ENCODE measurements at places on chromosomes 2 and 18.
A peak's percentile ranks its signal among the peaks of the same experiment; 100 is the strongest.

DNA sequence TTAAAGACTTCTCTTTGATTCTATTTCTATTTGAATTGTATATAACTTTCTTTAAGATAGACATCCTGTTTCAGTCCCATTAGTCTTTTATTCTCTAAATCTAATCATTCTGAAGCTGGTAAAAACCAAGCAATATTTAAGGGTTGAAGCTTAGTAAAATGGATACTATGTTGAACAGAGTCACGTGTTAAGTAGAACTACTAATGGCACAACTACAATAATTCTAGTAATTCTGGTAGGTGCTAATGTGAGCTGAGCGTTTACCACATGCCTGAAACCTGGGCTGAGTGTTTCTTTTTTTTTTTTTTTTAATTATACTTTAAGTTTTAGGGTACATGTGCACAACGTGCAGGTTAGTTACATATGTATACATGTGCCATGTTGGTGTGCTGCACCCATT, 8.9 kb upstream of the AFF3 start:
- DNase-seq, result no peak

- no peak for DNase-seq
Measured at GRCh38 chr18:67510831-67511230, 5.7 kb downstream of the DSEL start.

- DNase-seq, result no peak
Measured at GRCh38 chr2:17373741-17374140, 144.5 kb downstream of the RAD51AP2 start.

- no peak for DNase-seq
Measured at GRCh38 chr2:103887625-103888024, 966.3 kb upstream of the POU3F3 start.

DNA sequence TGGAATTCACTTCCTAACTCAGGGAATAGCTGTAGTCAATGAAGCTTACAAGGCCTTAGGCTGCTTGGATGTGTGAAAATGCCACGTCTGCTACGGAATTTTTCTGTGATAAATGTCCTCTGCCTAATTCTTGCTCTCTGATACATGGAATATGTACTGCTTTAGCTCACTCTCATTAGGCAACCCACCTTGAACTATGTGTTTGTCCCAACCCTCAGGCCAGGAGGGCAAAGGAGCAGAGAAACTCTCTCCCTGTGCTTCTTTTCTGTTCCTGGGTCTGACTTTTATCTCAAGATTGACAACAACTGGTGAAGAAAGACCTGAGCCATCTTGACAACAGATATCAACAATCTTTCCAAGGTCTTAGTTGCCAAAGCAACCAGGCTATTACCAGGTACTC, 143.9 kb downstream of the GCA start:
- DNase-seq, result no peak

GRCh38 chr2:120105360-120105759, 92.5 kb downstream of the EPB41L5 start:
- DNase-seq, result no peak

- no peak for DNase-seq
Measured at GRCh38 chr2:97761192-97761591, 47.8 kb downstream of the ZAP70 start.

GRCh38 chr2:164203131-164203530, 418.2 kb downstream of the GRB14 start:
- DNase-seq, result no peak

DNA sequence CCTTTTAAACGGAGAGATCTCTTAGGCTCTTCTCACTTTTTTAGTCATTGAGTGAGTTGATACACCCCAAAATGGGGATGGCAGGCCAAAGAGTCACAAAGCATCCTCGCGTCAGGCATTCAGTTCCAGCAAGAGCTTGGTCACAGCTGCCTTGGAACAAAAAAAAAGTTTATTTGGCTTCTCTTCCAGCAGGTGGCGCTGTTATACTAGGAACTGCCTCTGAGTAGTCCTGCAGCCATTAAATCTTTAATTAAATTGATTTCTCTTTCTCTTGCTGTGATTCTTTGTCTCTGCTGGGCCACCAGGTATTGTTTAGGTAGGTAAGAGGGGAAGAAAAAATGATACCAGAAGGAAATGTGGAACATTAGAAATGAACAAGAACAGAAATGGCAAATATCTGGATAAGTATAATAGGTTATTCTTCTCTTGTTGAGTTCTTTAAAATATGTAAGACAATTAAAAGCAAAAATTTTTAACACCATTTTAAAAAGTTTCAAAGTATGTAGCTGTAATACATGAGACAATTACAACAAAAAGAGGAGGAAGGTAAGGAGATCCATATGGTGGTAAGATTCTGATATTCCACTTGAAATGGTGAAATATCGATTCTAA, 175.1 kb downstream of the GALNT1 start:
- DNase-seq, result peak; percentile 54

GRCh38 chr2:74953796-74954499, 4.5 kb upstream of the POLE4 start:
- DNase-seq, result no peak

DNA sequence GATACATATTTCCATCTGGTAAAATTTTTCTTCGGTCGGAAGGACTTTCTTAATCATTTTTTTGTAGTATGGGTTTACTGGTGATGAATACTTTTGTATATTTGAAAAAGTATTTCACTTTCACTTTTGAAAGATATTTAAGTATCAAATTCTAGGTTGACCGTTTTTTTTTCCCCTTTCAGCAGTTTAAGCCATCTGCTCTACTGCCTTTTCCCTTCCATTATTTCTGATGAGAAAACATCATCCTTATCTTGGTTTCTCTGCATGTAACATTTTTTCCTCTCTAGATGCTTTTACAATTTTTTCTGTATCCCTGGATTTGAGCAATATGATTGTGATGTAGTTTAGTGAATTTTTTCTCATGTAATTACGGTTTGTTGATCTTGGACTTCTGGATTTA, 87.0 kb downstream of the MTX2 start:
- DNase-seq, result no peak

All from AML-193 (cell line).